GM12865 (cell line): ENCODE measurements at places on chromosomes 16 and 17.

- no peak for DNase-seq
Observed at GRCh38 chr16:12354296-12354833, 377.8 kb downstream of the SNX29 start.

DNA sequence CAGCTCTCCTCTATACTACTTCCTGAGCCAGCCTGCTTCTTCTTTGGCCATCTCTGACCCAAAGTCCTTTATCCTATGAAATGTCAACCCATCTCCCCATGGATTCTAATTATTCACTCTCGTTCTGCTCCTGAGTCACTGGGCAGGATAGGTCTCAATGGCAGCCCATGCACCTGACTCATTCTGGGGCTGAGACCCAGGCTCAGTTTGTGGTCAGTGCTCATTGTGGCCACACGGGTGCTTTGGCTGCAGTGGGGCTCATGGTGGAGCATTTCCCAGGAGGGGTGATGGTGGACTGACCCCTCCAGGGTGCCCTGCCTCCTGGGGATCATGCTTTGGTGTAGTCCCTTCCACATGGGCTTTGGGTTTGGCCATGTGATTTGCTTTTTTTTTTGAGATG lies 154.8 kb upstream of the WSCD1 start:
- DNase-seq: no peak

DNA sequence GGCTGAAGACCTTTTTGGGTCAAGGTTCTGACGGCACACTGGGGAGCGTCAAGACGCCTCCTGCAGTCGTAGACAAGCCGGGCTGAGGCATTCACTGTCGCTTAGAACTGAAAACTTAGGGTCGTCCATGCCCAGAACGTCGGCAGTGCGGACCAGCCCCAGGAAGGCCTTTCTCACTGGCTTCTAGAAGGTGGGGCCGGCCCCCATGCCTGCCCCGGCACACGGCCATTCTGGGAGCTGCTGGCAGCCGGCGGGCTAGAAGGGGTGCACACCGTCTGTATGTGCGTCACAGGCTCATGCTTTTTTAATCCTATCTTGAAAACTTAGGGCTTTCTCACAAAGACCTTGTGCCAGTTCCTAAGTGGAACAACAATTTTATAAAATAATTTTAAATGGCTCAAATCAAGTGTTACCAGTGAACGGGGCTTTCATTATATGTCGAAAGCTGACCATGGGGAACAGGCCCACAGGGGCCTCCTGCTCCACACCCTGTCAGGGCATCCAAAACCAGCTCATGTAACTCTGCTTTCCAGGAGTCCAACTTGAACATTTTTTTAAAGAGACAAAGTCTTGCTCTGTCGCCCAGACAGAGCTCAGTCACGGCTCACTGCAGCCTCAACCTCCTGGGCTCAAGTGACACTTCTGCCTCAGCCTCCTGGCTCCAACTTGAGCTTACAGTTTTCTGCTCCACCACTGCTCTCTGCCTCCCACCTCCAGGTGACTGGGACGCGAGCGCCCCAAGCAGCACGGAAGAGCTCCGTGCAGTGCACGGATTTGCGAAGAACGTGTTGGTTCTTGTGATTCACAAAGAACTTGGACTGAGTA lies 111.2 kb downstream of the ANKRD11 start:
- DNase-seq: no peak

GRCh38 chr17:59160157-59161025 lies 4.8 kb downstream of the PRR11 start:
- DNase-seq: peak; percentile 53

- DNase-seq: no peak
Observed at GRCh38 chr16:29791845-29792807, 1.6 kb downstream of the KIF22 start.
